Esophagus squamous epithelium (tissue), 5 donors: ENCODE measurements at places on chromosomes 3 and 15.
A peak's percentile ranks its signal among the peaks of the same experiment; 100 is the strongest.

DNA sequence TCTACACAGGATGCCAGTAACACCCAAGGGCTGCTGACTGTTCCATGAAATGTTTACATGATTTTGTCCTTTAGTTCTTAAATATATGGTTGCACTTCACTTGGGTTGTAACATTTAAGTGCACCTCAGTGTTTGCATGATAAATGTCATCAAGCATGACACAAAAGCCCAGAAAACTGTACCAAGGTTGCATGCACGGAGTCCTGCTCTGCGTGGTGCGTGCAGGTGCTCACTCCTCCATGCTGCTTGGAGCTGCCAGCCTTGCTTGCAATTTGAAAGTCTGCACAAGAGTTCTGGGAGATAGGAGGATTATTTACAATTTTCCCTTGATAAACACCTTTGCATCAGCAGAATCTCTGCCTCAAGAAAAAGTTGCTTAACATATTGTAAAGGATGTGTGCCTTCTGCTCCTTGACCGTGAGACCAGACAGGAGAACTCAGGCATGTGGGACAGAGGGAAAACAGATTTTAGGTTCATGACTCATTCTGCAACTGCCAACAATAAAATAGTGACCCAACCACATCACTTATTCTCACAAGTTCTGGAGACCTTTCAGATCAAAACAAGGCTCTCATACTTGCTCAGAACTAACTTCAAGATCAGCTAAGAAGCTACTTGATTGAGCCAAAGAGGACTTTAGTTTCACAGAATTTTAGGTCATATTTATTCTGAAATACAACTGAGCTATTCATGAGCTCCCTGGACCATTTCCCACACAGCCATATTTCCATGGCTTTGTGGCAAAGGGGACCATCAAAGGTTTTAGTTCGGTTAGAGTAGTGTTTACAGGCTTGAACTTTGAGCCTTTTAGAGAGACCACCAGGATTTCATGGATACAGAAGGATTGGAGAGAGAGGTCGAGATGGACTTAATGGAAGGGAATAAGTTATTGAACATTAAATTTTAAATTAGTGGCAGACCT lies 128.4 kb upstream of the ZBED2 start:
- no peak overlapping the region for H3K4me3 ChIP-seq
- no peak overlapping the region for H3K27ac ChIP-seq
- no peaks in the 10 kb centered on the region for H3K4me1 ChIP-seq
- H3K36me3 ChIP-seq = no peaks in the 10 kb centered on the region
- no peaks in the 10 kb centered on the region for H3K27me3 ChIP-seq
- DNase-seq = no peak

GRCh38 chr15:29792426-29793159 lies 29.7 kb downstream of the TJP1 start:
- no peaks in the 10 kb centered on the region for H3K27me3 ChIP-seq
- no peak overlapping the region for H3K4me3 ChIP-seq
- peaks cover 21% of the 10 kb centered on the region for H3K36me3 ChIP-seq
- no peaks in the 10 kb centered on the region for H3K4me1 ChIP-seq
- H3K27ac ChIP-seq = no peak overlapping the region

- no peaks in the 10 kb centered on the region for H3K4me1 ChIP-seq
- no peak for DNase-seq
- no peaks in the 10 kb centered on the region for H3K27me3 ChIP-seq
Measured at GRCh38 chr15:88382482-88382983, 84.7 kb downstream of the MRPL46 start.

DNA sequence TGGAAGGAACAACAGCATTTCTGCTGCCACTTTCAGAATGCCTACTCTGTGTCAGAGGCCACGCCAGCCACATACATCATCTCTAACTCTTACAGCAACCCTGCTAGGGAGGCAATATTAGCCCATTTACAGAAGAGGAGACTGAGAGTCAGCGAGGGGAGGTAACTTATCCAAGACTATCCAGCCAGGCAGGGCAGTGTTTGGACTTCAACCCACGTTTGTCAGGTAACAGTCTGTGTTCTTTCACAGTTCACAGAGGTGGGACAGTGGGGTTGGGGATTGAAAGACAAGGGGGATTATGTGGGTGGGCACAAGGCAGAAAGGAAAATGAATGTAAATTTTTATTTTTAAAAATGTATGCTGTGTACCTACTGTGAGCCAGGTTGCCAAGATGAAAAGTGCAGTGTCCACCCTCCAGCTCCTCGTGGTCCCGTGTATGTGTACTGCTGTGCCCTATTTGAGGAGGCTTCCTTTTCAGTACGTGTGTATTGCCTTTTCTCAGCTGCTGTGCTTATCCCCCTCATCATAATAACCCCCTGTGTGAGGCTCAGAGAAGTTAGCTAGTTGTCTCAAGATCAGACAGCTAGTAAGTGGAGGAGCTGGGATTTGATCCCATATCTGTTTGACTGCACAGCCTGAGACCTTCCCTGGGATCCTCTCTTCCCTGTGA lies 16.5 kb upstream of the ATP2B2 start:
- H3K27ac ChIP-seq = no peak overlapping the region
- no peaks in the 10 kb centered on the region for H3K36me3 ChIP-seq
- H3K4me3 ChIP-seq = no peak overlapping the region
- H3K27me3 ChIP-seq = peaks cover 4% of the 10 kb centered on the region
- no peak for DNase-seq

GRCh38 chr3:59879031-59879581 lies 829.3 kb upstream of the CFAP20DC start:
- no peak for DNase-seq
- H3K4me3 ChIP-seq = no peak overlapping the region
- H3K27ac ChIP-seq = no peak overlapping the region
- H3K27me3 ChIP-seq = no peaks in the 10 kb centered on the region
- H3K4me1 ChIP-seq = no peaks in the 10 kb centered on the region

DNA sequence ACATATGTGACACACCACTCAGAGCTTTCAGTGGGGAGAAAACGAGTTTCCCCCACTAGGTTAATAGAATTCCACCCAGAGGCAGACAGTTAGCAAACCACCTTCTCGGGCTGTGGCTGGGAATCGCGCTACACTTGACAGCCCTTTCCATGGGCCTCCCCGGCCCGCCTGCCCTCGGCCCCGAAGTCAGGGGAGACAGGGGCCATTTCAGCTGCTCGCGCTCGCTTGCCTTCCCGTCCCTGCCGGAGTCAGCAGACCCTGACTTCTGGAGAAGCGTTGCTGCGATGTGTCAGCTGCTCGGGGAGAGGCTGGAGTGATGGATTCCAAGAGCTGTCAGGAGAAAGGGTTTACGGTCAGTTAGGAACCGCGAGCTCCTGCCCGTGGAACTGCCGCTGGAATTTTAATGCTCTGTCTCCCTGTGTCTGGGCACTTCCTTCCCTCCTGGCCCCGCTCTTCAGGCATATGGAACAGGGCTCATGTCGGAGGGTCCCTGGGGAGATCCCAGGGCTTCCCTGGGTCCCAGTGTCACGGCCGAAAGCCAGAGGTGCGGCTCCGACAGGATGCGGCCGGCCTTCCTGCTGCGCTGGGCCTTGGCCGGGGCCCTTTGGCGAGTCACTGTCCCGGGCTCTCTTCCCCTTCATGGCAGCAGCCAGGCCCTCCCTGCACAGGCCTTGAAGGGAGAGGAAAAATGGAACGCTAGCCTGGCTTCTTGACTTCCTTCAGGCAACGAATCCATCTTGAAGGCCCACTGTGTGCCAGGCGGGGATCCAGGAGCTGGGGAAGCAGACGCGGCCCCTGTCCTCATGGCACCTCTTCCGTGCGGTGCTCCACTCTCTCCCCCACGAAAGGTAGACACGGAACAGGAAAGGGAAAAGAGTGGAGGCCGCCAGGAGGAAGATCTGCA lies 38.4 kb upstream of the VPS8 start:
- H3K27me3 ChIP-seq = no peaks in the 10 kb centered on the region
- H3K4me3 ChIP-seq = no peak overlapping the region
- no peaks in the 10 kb centered on the region for H3K4me1 ChIP-seq
- no peaks in the 10 kb centered on the region for H3K36me3 ChIP-seq

- H3K36me3 ChIP-seq = peaks cover 7% of the 10 kb centered on the region
- peaks cover 65% of the 10 kb centered on the region for H3K4me1 ChIP-seq
- H3K27me3 ChIP-seq = no peaks in the 10 kb centered on the region
- no peak for DNase-seq
Measured at GRCh38 chr3:142445816-142446254, 2.0 kb downstream of the XRN1 start.

DNA sequence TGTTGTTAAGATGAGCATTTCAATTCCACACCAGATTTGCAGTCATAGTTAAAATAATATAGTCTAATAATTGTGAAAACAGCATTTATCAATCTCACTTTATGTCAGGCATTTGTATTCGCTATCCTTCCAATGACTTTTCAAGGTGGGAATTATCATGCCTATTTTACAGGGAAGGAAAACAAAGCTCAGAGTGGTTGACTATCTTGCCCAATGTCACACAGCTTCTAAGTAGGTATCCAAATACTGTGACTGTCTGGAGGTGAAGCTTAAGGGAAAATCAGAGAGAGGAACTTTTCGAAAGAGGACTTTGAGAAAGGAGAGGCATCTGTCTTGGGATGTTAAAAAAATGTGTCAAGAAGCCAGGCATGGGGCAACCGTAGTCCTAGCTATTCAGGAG lies 443.1 kb downstream of the FOXP1 start:
- no peaks in the 10 kb centered on the region for H3K27me3 ChIP-seq
- no peaks in the 10 kb centered on the region for H3K4me1 ChIP-seq
- no peak overlapping the region for H3K27ac ChIP-seq
- no peak overlapping the region for H3K4me3 ChIP-seq
- no peak for DNase-seq
- no peaks in the 10 kb centered on the region for H3K36me3 ChIP-seq

- no peaks in the 10 kb centered on the region for H3K36me3 ChIP-seq
- no peak for DNase-seq
- no peak overlapping the region for H3K27ac ChIP-seq
- H3K4me1 ChIP-seq = no peaks in the 10 kb centered on the region
- H3K4me3 ChIP-seq = no peak overlapping the region
Measured at GRCh38 chr3:34196914-34197313, 398.5 kb downstream of the PDCD6IP start.

DNA sequence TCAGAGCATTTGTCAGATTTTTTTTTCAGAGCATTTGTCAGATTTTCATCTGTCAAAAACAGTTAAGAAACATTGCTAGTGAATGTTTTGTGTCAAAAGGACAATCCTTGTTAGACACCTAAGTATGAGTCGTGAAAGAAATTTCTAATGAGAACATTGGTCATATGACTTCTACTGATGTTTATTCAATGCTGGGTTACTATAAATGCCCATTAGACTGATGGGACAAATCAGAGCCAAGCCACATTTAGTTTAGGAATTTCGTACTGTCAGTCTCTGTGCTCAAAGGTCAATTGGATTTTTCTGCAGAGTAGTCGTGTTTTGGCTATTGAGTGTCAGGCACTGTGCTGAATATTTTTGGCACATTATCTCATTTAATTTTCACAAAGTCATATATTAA lies 31.6 kb downstream of the TSC22D2 start:
- H3K27ac ChIP-seq = no peak overlapping the region
- H3K4me3 ChIP-seq = no peak overlapping the region
- DNase-seq = no peak
- no peaks in the 10 kb centered on the region for H3K36me3 ChIP-seq

DNA sequence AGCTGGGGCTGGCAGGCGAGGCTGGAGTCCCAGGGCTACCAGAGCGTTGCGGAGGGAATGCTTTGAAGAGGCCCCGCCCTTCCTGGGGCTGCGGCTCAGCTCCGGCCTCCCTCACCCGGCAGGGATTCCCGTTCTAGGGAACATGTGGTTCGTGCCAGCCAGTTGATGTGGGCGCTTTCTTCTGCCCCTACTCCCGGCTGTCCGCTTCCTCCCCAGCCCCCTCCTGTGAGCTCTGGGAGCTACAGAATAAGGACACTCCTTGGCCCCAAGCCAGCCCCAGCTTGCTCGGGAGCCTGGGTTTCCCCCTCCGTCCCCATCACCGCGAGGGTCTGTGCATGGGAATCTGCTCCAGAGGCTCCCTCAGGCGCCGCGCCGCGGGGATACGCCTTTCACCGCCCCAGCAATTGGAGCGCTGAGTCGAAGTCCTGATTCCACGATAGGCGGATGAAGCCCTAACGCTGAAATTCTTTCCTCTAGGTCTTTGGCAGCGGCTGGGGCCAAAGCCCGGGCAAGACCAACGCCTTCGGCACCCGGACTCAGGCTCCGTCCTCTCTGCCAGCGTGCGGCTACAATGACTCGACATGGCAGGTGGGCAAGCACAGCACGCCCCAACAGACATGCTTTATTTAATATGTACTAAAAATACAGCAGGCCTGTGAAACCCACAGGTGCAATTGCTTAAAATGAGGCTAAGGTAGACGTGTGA lies 69.5 kb downstream of the KLF15 start:
- no peak for DNase-seq
- no peaks in the 10 kb centered on the region for H3K36me3 ChIP-seq
- H3K27ac ChIP-seq = peak overlapping the region; percentile 85
- peak overlapping the region; percentile 45 for H3K4me3 ChIP-seq
- peaks cover 28% of the 10 kb centered on the region for H3K4me1 ChIP-seq

DNA sequence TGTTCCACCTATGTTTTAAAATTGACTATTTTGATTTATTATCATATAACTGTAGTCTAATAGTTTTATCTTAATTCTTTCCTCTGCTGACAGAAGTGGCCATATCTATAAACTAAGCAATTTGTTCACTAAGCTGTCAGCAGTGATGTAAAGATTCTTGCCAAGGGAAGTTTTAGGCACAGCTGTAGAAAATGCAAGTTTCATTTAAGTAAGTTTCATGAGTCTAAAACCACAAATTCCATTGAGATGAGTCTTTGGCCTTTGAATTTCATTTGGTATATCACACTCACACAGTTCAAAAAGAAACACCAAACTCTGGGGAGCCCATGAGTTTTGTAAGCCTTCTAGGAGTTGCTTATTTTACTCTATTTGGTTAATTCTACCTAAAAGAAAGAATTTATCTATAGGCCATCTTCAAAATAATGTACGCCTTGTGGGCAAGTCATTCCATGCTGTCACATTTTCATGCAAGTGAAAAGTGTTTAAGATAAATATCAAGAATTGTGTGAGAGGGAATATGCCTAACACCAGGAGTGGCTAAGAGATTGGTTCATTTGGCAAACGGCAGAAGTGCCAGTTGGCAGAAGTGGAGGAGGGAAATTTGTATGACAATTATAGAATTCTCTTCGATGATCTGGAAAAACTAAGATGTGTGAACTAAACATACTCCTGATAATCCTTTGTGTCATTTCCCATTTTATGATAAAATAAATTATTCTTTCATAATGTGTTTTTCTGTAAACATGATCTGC lies 292.9 kb downstream of the ZIC4 start:
- no peak overlapping the region for H3K27ac ChIP-seq
- H3K4me1 ChIP-seq = no peaks in the 10 kb centered on the region
- no peak overlapping the region for H3K4me3 ChIP-seq
- no peaks in the 10 kb centered on the region for H3K27me3 ChIP-seq

- H3K4me1 ChIP-seq = no peaks in the 10 kb centered on the region
- no peak overlapping the region for H3K27ac ChIP-seq
- no peaks in the 10 kb centered on the region for H3K27me3 ChIP-seq
Measured at GRCh38 chr15:80819001-80819400, 39.8 kb downstream of the CEMIP start.

- DNase-seq = no peak
- H3K27me3 ChIP-seq = no peaks in the 10 kb centered on the region
- no peaks in the 10 kb centered on the region for H3K36me3 ChIP-seq
- no peaks in the 10 kb centered on the region for H3K4me1 ChIP-seq
- H3K27ac ChIP-seq = no peak overlapping the region
Measured at GRCh38 chr3:101009386-101009785, 16.2 kb upstream of the ABI3BP start.

GRCh38 chr3:12829886-12830784 lies 11.2 kb downstream of the RPL32 start:
- H3K4me1 ChIP-seq = no peaks in the 10 kb centered on the region
- no peaks in the 10 kb centered on the region for H3K27me3 ChIP-seq
- H3K4me3 ChIP-seq = no peak overlapping the region
- no peak for DNase-seq
- peak overlapping the region; percentile 68 for H3K27ac ChIP-seq

- no peaks in the 10 kb centered on the region for H3K27me3 ChIP-seq
- no peak overlapping the region for H3K27ac ChIP-seq
- H3K4me3 ChIP-seq = no peak overlapping the region
- no peak for DNase-seq
- no peaks in the 10 kb centered on the region for H3K36me3 ChIP-seq
Measured at GRCh38 chr3:37479981-37480380, 305.6 kb upstream of the LRRFIP2 start.
